Cortex of kidney (tissue), 1 donor: ENCODE measurements at places on chromosomes 11 and 22.

DNA sequence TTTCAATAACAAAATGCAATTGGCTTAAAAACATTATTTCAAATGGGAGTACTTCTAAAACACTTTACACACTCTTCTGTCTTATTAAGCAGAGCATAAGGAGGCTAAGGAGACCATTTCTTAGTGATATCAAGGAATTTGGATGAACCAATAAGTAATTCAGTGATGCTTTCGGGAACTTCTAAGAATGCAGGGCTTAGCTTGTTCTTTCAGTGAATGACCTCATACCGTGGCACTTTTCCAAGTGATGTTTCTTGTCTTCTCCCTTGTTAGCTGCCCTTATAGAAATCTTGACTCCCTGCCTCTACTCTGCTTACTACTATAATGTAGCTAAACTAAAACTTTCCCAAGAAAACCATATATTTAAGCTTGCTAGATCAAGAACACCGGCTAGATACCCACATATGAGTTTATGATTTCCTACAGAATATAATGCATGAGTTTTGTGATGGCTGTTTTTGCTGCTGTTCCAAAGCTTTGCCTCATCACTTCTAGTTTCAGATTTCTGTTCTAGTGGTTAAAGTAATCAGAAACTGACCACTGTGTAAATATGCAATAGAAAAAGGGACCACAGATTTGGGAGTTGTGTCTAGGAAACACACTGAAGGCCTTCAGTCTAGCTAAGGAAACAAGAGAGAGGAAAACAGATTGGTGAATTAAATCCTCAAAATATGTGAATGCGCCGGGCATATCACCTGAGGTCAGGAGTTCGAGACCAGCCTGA, 37.5 kb upstream of the STK33 start:
- no peak for DNase-seq

GRCh38 chr11:82092904-82093303, 640.8 kb downstream of the FAM181B start:
- DNase-seq = no peak

DNA sequence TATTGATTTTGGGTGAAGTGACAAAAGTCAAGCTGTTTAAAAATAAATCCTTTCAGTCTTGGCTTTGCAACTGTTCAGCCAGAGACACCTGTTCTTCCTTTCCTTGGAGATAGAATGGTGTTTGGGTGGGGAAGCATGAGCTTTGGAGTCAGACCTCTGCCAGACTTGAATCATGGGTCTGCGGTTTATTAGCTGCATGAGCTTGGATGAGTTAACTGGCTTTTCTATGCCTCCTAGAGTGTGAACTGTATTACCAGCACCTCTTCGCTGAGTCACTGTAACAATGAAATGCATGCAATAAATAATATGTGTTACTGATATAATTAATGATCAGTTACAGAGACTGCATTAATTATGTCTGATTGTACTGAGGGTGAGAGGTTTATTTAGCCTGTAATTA, 13.5 kb upstream of the MYEOV start:
- DNase-seq = no peak

GRCh38 chr11:117034901-117035300, 63.3 kb downstream of the SIK3 start:
- DNase-seq = no peak

- no peak for DNase-seq
Observed at GRCh38 chr22:25564979-25565677, 653 bp downstream of the GRK3 start.

DNA sequence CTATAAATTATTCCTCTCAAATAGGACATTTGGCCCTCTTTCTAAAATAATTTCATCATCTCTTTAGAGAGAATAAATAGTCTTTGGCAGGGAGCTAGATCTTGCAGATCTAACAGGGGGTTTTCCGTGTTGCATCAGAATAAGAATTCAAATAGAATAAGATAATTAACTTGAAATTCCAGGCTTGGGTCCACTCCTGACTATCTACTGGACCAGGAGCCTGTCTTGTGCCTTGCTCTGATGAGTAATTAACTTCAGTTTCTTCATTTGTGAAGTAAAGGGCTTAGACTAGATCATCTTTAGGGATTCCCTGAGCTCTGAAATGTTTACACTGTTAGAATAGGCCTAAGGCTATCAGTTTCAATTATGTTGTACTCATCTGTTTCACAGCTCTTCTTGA, 23.5 kb upstream of the TMEM123 start:
- no peak for DNase-seq

GRCh38 chr11:80831374-80831773, 1390.5 kb upstream of the TENM4 start:
- DNase-seq = no peak

DNA sequence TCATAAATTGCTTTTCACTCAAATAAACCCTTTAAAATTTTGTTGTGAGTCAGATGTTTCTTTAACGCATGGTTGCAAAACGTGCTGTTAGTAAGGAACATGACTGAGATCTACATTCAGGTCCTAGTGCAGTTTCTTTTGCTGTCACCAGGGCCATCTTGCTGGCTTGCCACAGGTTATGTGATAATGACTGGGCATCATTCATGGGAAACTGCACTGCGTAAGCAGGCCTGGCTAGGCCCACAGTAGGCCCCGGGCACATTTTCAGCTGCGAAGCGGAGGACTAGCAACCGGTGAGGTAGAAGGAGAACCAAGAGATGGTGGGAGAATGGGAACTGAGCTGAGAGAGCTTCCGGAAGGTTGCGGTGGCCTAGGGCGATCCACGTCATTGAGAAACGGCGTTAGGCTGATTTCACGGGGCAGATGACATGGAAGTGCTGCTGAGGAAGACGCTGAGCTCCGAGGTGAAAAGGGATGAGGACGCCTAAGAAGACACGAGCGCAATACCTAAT, 3.2 kb upstream of the KLHDC7B start:
- no peak for DNase-seq
